GM10248 (cell line): ENCODE measurements at places on chromosomes 11 and 22.

DNA sequence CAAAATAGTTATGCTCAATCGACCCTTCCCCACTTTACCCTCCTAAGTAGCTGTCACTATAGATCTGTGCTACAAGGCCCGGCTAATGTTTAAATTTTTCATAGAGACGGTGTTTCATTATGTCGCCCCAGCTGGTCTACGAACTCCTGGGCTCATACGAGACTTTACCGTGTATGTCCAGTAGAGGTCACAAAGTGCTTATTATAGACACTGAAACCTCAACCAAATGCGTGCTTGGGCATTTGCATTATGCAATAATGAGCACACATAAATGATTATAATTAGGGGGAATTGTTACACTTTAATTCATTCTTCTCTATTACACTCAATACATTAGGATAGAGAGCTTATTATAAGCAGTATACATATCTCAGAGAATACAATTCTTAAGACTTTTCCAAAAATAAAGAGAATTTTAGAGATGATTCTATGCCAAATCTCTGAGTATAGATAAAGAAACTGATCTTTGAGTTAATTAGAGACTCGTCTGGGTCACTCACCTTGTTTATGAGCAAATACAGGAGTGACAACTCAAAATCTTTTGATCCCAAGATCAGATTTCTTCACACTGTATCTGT lies 12.5 kb upstream of the MRPL16 start:
- peak; percentile 49 for DNase-seq

GRCh38 chr22:50531546-50531961 lies 1.7 kb upstream of the TYMP start:
- DNase-seq: peak; percentile 73

DNA sequence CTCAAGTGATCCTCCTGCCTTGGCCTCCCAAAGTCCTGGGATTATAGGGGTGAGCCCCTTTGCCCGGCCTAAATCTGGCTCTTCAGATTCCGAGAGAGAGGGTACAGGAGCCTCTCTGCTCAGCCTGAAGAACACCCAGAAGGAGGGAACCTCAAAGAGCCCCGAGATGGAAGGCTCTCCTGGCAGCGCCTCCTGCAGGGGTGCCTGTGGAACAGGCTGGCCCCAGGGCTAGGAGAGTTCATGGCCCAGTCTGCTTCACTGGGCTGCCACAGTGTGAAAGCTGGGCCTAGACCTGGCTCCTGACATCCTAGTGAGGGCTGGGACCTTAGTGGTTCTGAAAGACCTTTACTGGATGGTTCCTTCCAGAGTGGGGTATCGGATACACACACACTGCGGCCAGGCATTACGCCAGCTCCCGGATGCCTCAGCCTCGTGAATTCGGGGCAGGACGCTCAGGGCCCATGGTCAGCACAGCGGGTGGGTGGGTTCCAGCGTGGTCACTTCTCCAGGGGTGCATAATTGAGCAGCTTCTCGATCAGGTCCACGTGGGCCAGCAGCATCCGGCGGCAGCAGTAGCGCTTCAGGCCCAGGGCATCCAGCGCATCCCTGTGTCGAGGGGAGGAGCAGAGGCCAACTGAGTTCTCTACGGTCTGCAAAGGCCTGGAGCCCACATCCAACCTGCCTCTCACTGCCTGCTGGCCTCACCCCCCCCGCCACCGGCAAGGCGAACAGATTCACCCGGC lies 2.3 kb downstream of the POLR2L start:
- DNase-seq: no peak

GRCh38 chr11:115919341-115920091 lies 415.3 kb upstream of the CADM1 start:
- DNase-seq: peak; percentile 42

DNA sequence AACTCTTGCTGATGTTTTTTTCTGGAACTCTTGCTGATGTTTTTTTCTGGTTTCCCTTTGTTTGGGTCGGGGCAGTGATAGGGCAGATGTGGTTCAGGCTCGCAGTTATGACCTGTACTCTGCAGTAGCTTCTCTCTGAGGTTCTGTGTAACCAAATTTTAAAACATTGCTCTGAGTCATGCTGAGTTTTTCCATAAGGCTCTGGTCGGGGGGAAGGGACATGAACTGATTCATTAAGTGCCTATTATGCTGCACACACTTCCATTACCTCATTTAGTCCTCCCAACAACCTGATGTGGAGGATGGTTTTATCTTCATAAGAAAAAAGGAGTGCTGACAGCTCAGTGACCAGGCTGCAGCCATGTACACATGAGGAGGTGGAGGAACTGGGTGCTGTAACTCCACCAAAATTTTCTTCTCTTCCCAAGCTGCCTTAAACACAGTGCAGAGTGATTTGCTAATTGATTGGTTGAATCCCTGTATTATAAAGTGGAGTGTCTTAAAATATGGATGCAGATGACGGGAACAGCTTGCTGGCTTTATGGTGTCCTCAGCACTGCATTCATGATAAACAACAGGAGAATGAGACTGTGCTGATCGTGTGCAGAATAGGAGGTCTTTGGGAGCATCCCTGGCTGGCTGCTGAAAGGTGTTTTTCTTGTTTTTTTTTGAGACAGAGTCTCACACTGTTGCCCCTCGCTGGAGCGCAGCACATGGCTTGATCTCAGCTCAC lies 19.1 kb downstream of the TNRC6B start:
- peak; percentile 48 for DNase-seq

DNA sequence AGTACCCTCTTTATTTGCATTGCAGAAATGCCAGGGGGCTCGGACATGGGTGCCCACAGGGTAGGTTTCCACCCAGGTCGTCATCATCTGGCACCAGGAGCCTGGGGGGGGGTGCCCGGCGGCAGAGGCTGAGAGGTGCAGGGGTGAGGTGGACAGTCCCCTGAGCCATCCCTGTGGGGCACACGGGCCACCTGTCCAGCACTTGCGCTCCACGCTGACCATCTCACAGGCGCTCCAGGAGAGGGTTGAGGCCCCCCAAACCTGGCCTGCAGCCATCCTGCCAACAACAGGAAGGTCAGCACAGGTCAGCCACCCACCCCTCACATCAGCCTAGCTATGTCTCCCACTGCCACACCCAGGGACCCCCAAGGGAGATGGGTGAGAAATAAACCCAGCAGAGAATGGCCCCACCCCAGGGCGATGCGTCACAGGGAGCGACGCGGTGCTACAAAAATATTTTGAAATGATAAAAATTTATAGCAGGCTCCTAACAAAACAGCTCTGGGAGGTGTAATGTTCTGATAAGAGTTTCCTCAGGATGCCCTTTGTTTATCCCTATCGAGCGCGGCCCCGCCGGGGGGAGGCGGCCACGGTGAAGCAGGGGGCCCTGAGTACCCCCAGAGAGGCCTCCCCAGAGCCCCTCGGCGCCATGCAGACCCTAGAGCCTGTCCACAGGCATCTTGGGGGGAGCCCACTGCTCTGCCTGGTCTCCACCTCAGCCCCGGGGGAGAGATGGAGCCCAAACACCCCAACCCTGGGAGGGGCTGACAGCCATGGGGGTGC lies 21.0 kb upstream of the GNB1L start:
- no peak for DNase-seq

DNA sequence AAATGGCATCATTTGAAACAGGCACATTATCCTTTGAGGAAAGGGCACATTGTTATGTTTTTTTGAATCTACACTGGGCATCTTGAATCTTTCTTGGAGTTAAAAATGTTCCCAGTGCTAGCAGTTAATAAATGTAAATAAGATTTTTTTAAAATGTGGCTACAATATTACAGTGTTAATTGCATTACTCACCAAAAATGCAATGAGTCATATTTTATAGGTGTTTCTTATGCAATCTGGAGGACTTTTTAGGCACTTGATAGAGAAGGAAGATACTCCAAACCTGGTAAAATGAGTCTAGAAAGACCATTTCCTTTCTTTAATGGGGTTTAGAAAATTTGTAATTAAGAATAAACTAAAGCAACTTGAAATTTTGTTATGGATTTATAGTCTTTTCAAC lies 238.0 kb downstream of the METTL15 start:
- DNase-seq: no peak

DNA sequence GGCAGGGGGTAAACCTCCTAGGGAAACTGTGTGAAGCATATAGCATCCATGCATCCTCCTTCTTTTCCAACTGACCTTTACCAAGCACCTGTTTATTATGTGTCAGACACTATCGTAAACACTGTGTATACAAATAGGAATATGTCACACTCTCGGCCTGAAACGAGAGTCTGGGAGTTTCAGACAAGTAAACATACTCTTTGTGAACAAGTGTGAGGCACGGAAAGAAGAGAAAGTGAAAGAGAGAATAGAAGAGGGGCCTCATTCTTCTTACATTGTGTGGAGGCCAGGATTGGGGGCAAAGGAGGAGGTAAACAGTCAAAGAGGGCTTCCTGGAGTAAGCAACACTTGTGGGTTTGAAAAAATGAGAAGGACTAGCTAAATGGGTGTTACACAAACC lies 16.4 kb downstream of the CSNK2A3 start:
- no peak for DNase-seq

- DNase-seq: no peak
These were observed 1559.9 kb upstream of the TENM4 start for GRCh38 chr11:81000735-81001134.

DNA sequence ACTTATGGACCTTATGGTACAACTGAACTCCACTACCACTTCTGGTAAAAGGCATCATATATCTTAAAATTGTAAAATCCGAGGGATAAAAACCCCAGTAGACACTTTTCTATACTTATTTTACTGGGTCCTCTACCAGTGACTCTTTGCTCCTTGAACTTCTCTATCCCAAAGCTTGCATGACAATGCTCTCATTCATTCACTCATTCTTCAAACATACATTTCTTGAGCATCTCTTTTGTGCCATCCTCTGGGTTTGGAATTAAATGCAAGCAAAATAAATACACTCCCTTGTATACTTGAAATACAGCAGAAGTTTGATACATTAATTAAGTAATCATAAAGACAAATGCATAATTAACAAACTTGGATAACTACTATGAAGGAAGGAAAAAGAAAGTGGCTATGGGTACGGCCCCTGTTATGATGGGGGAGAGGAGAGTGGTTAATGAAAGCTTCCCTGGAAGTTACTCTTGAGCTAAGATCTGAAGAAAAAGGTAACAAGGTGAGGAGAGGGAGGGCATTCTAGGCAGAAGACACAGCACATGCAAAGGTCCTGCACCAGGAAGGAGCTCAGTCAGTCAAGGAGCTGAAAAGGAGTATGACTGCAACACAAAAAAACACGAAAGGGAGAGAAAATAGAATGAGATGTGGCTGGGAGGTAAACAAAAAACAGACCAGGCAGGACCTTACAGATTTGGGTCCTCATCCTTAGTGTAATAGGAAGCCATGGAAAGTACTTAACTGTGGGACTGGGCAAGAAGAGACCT lies 8.0 kb downstream of the MPZL3 start:
- DNase-seq: no peak

DNA sequence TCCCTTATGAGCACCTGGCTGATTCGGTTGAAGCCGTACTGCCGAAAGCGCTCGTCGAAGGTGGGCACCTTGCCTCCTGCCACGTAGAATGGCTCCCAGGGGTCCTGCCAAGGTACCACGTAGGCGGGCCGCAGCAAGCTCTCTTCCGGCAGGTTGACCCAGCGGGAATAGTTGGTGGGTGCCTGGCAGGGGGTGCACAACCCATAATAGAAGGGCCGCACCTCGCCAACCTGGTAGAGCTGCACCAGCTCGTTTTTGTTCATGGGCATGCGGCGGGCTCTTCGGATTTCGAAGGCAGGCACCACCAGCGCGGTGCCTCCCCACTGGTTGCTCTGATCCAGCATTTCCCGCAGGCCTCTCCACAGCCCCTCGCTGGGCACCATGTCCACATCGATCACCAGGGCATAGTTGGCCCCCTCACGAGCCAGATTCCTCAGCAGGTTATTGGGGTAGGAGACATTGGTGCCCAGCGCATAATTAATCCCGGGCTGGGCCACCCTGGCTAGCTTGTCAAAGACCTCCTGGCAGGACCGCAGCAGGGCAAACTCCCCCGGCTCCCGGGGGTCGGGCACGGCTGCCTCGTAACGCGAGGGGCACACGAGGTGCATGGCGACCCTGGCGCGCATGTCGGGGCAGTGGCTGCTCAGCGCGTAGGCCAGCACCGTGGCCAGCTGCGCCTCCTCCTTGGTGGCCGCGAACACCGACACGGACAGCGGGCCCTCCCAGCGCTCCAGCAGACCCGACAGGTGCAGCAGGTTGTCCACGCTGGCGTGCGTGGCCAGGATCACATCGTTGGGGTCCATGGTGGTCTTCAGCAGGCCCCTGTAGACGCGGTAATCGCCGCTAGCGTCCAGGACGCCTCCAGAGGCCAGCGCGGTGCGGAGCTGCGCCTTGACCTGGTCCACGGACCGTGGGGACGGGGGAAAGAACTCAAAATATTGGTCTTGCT lies 679 bp downstream of the B4GAT1 start:
- DNase-seq: no peak

DNA sequence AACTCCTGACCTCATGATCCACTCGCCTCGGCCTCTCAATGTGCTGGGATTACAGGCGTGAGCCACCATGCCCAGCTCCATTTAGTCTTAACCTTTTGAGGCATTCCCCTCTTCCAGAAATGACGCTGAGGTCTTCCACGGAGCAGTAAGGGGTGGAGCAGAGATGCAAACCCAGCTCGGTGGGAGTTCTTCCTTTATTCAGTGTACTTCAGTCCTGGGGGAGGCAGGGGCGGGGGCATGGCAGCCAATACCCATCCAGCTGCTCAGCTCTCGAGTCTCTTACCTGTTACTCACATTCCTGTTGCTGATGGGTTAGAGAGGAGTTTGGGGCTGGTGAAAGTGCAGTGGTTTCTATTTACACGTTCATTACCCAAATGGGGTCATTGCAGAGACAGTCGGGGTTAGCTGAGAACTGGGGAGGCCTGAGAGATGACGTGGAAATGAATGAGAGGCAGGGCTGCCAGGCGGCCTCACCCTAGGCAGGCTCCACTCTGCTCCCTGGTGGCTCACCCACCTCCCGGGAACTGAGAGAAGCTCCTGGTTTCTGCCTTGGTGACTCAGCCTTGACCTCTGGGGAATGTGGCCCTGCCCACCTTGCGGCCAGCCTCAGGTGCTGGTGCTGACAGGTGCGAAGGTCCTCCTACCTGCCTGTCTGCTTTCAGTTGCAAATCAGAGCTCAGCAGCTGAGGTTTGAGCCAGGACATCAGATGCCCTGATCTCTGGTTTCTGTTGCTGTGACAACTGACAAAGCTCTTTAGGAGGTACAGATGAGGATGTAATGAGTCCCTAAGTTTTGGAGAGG lies 13.4 kb upstream of the ST14 start:
- no peak for DNase-seq

DNA sequence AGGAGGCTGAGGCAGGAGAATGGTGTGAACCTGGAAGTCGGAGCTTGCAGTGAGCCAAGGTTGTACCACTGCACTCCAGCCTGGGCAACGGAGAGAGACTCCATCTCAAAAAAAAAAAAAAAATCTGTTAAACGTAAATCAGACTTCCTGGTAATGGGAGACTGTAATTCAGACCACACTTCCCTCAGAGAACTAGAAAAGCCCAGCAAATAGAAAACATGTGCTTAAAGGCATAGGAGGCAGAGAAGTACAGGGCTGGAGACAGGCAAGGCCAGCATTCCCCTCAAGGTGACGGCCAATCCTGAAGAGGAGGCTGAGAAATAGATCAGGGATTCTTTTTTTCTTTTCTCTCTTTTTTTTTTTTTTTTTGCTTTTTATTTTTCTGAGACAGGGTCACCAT lies 8.2 kb downstream of the GGT5 start:
- no peak for DNase-seq

GRCh38 chr11:69656536-69657455 lies 15.8 kb downstream of the CCND1 start:
- no peak for DNase-seq

- DNase-seq: no peak
These were observed 988 bp downstream of the RPS3 start for GRCh38 chr11:75400146-75400865.

- DNase-seq: peak; percentile 58
These were observed 10.7 kb downstream of the OLFML1 start for GRCh38 chr11:7495882-7496551.

- DNase-seq: peak; percentile 14
These were observed 1.2 kb downstream of the FBLN1 start for GRCh38 chr22:45503816-45504372.
